ENCODE measurements at places on chromosomes 1 and 21.

GRCh38 chr21:17334484-17334883 lies 178.4 kb upstream of the CXADR start:
- DNase-seq, result no peak

GRCh38 chr1:6987940-6988339 lies 202.7 kb downstream of the CAMTA1 start:
- DNase-seq, result no peak

GRCh38 chr1:107622966-107623365 lies 342.0 kb downstream of the VAV3 start:
- DNase-seq, result no peak

- DNase-seq, result no peak
Measured at GRCh38 chr1:58594546-58594945, 17.5 kb upstream of the TACSTD2 start.

- no peak for DNase-seq
Measured at GRCh38 chr1:118007391-118007790, 77.9 kb downstream of the WDR3 start.

- no peak for DNase-seq
Measured at GRCh38 chr1:160954158-160955104, at the start of gene ITLN2. ITLN2 (minus strand) TSS chr1:160954809; CDS start chr1:160954741, 68 bp downstream.

- no peak for DNase-seq
Measured at GRCh38 chr1:23108918-23109533, 59.6 kb downstream of the LUZP1 start.

DNA sequence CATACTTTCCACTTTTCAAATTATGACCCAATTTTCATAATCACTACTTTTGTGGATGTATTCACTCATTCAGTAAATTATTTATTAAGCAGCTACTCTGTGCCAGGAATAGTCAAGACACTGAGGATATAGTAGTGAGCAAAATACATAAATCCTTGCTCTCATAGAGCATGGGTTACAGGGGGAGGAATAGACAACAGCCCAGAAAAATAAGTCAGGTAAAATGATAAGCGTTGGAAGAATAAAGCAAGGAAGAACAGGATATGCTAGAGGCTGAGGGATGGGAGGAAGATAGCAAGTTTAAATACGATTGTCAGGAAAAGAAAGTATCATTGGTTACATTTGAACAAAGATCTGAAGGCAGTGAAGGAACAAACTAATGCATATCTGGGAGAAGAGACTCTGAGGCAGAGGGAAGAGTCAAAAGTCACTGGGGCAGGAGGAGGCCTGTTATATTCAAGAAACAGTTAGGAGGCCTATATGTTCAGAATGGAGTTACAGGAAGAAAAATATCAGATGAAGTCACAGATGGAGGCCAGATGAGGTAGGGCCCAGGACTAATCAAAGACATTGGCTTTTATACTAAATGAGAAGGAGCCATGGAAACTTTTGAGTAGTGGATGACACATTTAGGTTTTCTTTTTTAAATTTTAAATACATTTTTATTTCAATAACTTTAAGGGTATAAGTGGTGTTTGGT lies 42.9 kb downstream of the SEC22B start:
- DNase-seq, result no peak

- DNase-seq, result no peak
Measured at GRCh38 chr1:37034121-37035013, at the start of gene GRIK3. GRIK3 (minus strand) TSS chr1:37034515; CDS start chr1:37034108, 407 bp downstream.

GRCh38 chr1:160910170-160910750 lies 25.3 kb upstream of the ITLN1 start:
- no peak for DNase-seq

DNA sequence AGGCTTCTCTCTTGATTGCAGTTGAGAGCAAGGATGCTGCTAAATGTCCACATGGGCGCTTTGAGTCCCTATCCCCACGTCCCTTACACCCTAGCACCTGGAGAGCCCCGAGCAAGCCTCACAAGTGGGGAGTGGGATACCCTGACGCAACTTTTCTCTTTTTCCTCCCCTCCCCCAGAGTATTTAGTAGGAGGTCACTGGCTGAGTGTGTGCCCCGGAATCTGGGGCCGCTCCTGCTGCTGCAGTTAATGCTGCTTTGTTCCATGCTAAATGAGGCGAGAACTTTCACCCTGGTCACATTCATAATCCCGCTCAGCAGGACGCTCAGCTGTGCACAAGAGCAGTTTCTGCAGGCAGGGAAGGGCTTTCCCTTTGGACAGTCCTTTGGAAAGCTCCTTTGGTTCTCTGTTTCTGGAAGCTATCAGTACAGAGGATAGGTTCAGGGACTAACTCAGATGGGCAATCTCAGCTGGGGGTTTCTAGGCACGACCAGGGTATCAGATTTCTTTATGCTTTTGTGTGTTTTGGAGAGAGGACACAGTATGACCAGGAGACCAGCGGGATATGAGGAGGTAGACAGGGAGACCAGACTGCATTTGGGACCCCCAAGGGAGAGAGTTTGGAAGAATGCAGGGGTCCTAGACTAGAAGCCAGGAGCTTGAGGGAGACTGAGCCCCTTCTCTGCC lies 75.9 kb downstream of the NOS1AP start:
- DNase-seq, result no peak

- no peak for DNase-seq
Measured at GRCh38 chr1:221913351-221913892, 171.5 kb upstream of the DUSP10 start.

- no peak for DNase-seq
Measured at GRCh38 chr1:55015731-55016620, 17.2 kb downstream of the BSND start.

- DNase-seq, result no peak
Measured at GRCh38 chr21:21200939-21201615, 202.9 kb downstream of the NCAM2 start.

- DNase-seq, result no peak
Measured at GRCh38 chr1:243924588-243925349, 74.7 kb upstream of the AKT3 start.

DNA sequence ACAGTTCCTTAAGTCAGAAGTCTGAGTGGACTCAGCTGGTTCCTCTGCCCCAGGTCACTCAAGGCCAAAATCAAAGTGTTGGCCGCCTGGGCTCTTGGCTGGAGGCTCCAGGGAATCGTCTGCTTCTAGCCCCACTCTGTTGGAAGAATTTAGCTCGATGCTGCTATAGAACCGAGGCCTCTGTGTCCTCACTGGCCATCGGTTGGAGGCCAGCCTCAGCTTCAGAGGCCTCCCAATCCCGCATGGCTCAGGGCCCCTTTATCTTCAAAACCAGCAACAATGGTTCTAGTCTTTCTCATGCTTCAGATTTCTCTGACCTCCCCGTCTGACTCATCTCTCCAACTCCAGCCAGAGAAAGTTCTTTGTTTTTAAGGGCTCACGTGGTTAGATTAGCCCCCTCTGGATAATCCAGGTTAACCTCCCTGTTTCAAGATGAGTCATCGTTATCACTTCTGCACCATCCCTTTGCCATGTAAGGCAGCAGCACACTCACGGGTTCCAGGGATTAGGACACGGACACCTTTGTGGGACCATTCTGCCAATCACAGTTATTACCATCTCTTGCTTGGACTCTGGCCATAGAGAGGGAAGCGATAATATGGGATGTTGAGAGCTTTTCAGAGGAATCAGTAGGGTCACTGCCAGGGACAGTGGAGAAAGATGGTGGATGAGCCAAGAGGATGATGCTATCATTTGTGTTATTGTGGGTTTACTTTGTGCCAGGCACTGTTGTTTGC lies 13.6 kb downstream of the FHAD1 start:
- no peak for DNase-seq

- no peak for DNase-seq
Measured at GRCh38 chr1:30748699-30749401, 8.7 kb downstream of the LAPTM5 start.

GRCh38 chr1:60394436-60394835 lies 320.9 kb upstream of the C1orf87 start:
- DNase-seq, result no peak

- no peak for DNase-seq
Measured at GRCh38 chr1:210487021-210487420, 158.3 kb downstream of the HHAT start.

DNA sequence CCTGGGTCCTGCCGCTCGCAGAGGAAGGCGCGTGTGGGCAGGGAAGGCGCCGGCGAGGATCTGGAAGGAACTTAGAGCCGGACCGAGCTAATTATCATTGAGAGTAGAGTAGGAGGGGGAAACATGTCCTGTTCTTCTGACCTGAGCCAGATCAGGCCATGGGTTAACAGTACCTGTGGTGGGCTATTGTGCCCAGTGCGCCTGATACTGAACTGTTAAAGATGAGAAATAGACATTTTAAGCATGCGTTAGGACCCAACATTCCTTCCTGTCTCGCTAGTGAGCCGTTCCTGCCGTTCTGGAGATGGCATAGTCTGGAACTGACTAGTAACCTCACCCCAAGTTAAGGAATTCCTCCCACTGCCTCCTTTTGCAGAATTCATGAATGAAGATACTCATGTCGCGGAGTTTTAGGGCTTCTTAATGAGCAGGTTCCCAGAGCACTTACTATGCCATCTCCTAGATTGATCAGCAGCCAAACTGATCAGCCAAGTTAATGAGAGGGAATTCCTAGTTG lies 870 bp downstream of the STRIP1 start:
- no peak for DNase-seq

DNA sequence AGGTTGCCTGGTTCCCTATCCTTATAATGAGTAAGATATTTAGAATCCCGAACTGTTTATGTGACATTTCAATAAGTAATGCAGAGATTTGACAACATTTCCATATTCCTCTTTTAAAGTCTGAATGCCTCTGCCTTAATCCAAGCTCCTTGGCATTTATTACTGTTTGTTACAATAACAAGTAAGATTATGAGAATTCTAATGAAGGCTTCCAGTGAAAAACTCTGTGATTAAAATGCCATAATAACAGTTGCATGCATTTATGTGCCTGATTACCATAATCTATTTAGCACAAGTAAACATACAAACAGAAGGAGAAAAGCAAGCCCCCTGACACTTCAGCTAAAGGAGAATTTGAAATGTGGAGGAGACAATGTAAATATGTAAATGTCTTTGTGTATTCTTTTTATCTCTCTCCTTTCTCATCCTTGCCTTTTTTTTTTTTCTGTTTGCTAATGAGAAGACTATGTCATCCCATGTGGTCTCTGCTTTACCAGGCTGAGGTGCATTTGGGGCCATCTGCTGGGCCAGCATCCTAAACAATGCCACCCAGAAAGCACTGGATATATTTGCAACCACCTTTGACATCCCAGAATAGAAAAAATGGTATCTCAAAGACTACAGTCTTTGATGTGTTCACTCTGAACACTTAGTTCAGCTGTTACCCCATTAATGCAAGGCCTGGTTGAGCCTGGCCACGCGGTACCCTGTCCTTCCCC lies 17.2 kb upstream of the OLIG2 start:
- no peak for DNase-seq

GRCh38 chr1:53532912-53533311 lies 73.7 kb downstream of the DMRTB1 start:
- DNase-seq, result no peak

DNA sequence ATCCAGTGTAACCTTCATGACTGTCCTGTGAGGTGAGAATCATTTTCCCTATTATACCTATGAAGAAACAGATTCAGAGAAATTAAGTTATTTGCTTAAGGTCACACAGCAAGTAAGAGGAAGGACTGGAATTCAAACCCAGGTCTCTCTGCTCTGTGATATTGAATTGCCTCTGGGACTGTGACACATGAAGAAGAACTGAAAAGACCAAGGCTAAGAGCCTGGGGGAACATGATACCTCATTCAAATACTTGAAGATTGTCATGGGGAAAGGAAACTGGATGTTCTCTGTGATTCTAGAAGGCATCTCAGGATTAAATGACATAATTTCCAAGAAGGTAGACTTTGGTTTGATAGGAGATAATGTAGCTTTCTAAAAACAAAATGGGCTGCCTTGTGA lies 3.6 kb downstream of the WDTC1 start:
- no peak for DNase-seq

DNA sequence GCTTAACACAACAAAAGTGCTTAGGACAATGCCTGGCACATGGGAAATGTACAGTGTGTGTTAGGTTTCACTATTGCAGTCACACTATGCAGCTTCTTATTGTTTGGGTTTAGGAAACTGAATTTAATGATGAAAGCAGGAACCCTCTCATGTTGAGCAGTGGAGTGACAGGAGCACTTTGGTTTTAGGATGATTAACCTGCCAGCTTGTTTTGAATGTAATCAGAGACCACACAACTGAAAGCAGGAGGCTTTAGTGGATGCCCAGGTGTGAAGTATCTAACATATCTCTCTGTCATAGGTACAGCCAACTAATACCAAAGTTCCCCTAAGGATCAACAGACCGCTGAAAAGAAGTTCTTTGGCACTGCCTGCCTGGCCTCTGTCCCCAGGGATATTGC lies 406.9 kb upstream of the USP24 start:
- no peak for DNase-seq

- no peak for DNase-seq
Measured at GRCh38 chr1:180930687-180931086, 18.0 kb downstream of the KIAA1614 start.

DNA sequence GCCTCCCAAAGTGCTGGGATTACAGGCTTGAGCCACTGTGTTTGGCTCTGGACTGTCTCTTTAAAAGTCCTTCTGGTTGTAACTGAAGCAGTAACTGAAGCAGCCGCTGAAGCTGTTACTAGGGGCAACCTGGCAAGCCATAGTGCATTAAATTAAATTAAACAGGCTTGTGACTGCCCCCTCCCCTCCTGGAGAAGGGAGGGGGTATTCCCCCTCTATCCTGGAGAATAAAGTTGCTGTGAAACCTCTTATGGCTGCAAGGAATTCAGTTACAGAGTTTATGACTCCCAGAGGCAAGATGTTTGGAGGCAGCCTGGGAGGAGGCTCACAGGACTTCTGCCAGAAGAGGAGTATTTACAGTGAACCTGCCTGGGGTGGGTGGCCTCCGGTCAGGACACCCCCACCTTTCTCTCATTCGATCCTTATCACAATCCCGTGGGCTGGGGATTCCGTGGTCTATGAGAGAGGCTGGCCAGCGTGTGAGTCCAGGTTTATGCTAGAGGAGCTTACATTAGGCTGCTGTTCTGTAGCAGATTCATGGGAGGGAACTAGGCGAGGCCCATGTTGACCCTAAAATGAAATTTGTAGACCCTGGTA lies 8.3 kb downstream of the TTC22 start:
- no peak for DNase-seq

DNA sequence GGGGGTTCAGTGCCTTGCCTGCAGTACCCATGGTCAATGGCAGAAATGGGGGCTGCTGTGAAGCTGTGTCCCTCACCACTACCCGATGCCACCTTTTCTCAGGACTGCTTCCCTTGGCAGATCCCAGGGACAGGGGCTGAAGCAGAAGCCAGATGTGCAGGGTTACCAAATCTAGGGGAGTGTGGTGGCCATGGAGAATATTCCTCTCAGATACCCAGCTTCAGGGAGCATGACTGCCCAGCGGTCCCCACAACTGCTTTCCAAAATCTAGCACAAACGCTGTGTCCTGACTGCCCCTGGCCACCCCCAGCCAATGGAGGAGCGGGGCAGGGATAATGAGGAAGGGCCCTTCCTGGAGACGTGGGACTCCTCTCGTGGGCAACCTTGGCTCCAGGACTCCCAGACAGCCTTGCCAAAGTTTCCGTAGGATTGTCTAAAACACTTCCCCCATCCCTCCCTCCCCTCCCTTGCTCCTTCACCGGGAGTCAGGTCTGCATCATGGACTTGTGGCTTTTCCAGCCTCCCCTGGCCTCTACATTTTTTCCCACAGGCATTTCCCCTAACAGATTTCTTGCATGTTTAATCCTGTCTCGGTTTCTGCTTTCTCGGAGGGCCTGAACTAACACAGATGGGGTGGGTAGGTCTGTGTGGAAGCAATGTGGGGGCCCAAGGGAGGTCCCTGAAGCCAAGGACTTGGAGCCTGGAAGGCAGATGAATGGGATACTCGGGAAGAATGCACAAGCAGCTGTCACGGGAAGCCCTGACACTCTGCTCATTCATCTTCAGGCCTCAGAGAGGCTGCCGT lies 80.5 kb downstream of the OMA1 start:
- no peak for DNase-seq

- DNase-seq, result no peak
Measured at GRCh38 chr1:40901886-40902852, 40.0 kb upstream of the CITED4 start.

All from stimulated activated CD4-positive, alpha-beta T cell treated with anti-CD3 and anti-CD28 coated beads, TNF-alpha, amount 100 ng/mL, for 4 hours (primary cell).